ENCODE measurements at places on chromosomes 3 and 15. TPM values are rescaled to one million over a fixed set of nuclear protein-coding genes. Genes with fewer than 3 reads are reported as not detected.

- no peaks in the 10 kb centered on the region for H3K4me1 ChIP-seq
- no peaks in the 10 kb centered on the region for H3K36me3 ChIP-seq
- DNase-seq, result no peak
- no peak overlapping the region for H3K4me3 ChIP-seq
- peaks cover 41% of the 10 kb centered on the region for H3K27me3 ChIP-seq
Measured at GRCh38 chr15:68510558-68510957, 68.2 kb upstream of the CORO2B start.

DNA sequence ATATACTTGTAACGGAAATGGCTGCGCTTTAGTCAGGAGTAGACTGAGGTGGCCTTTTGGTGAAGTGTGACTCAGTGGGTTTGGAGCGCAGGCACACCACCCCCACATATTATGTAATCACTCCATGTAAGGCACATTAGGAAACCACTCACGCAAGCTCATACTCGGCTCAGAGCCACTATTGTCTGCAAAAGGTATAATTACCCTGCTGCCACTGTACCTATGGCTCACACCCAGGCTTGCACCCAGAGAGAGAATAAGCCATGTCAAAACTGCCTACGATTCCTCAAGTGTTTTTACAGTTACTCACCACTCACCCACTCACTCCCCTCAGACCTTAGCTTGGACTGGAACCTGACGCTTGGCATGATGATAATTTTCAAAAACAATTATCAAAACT is 611.9 kb upstream of the CCDC54 start:
- no peaks in the 10 kb centered on the region for H3K4me1 ChIP-seq
- H3K36me3 ChIP-seq, result no peaks in the 10 kb centered on the region
- H3K27ac ChIP-seq, result no peak overlapping the region

- 0 out of 3 replicates have a peak, but pooled peaks cover 2% of the 10 kb centered on the region for H3K27me3 ChIP-seq
- H3K4me3 ChIP-seq, result no peak overlapping the region
- no peak for DNase-seq
- H3K27ac ChIP-seq, result no peak overlapping the region
- H3K36me3 ChIP-seq, result no peaks in the 10 kb centered on the region
Measured at GRCh38 chr3:10928961-10929471, 63.5 kb upstream of the SLC6A1 start.

DNA sequence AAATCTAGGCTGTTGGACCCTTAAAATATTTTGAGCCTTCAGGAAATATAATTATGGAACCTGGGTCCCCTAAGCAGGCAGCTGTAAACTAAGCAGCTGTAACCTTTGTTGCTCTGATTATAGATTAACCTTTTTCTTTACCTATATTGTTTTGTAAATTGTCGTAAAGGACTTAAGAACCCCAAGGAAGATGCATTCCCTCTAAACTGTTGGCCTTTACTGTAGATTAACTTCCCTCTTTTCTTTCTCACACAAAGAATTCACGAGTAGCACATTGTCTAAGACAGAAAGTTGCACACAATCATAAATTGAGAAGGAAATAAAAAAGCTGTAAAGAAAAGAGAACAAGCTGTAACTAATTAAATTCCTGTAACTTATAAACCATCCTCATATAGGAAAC is 877.3 kb downstream of the ROBO2 start:
- H3K27me3 ChIP-seq, result no peaks in the 10 kb centered on the region
- no peak for DNase-seq
- no peaks in the 10 kb centered on the region for H3K36me3 ChIP-seq
- H3K4me3 ChIP-seq, result no peak overlapping the region
- H3K27ac ChIP-seq, result no peak overlapping the region

DNA sequence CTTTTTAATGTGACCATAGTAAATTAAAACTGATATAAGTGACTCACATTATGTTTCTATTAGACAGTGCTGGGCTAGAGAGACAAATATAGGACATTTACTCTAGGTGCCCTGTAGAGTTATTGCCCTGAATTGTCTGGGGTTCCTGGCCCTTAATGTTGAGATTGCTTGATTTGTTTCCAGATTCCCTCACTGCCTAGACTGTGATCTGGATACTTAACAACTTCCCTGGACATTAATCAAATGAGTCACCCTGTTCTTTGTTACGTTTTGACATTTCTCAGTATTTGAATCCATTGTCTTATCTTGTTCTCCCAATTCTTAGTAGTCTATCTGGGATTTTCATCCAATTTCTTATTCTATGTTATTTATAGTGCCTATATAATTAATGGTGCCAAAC is 65.8 kb downstream of the DTWD1 start:
- H3K36me3 ChIP-seq, result no peaks in the 10 kb centered on the region
- H3K27me3 ChIP-seq, result no peaks in the 10 kb centered on the region
- no peak overlapping the region for H3K4me3 ChIP-seq
- DNase-seq, result no peak
- H3K27ac ChIP-seq, result no peak overlapping the region

- H3K36me3 ChIP-seq, result peaks cover 55% of the 10 kb centered on the region
- H3K27ac ChIP-seq, result no peak overlapping the region
- no peak for DNase-seq
- no peak overlapping the region for H3K4me3 ChIP-seq
Measured at GRCh38 chr15:39976291-39977274, 42.7 kb downstream of the EIF2AK4 start.

DNA sequence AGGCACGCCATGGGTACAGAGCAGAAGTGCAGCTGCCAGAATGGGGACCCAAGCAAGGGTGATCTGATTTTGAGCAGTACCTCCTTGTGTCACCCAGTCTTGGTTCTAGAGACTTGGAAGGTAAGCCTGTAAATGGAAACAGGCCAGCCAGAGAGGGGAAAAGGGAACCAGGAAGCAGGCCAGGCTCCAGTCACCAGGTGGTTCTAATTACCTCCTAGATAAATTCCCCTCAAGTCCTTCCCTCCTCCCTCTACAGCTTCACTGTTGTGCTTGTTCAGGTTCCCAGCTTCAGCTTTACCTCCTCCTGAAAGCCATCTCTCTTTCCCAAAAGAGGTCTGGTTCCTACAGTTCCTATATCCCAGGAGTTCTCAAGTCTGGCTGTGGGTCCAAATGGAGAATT is 58.8 kb upstream of the SLC7A14 start:
- H3K27ac ChIP-seq, result no peak overlapping the region
- H3K4me3 ChIP-seq, result no peak overlapping the region
- no peaks in the 10 kb centered on the region for H3K27me3 ChIP-seq
- no peaks in the 10 kb centered on the region for H3K36me3 ChIP-seq
- no peak for DNase-seq

Gene SLC24A5
- total RNA-seq, result not detected

DNA sequence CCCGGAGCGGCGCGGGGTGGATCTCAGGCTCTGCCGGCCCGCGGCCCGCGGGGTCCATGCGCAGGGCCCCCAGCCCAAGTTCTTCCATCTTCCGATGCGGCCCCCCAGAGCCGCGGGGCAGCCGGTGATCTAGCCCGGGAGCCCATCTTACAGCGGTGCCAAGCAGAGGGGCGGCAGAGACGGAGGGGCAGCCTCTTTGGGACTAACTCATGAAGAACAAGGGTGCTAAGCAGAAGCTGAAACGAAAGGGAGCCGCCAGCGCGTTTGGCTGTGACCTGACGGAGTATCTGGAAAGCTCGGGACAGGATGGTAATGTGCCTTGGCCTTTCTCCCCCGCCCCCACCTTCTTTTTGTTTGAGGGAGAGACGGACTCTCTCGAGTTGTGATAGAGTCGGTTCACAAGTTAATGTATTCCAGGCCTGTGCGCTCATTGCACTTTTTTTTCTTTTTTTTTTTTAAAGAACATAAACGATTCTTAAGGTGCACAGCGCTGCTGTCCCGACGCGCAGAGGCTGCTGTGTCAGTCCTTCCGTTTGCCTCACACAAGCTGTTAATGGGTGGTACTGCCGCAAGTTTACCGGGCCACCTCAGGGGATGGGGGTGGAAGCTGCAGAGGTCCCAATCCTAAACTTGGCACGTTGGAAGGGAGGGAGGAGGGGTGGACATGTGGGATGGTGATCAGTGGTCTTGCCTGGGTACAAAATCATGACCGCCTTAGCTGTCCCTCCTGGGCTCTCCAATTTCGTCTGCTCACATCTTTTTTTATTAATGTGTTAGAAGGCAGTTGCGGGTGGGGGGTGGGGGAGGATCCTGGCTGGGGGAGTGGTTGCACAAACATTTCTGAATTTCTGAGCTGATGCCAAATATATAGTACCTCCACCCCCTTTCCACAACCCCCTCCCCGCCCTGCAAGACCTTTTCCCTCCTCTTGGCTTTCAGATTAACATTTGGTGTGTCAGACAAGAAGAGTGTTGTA is 801 bp downstream of the ARHGAP31 start:
- no peaks in the 10 kb centered on the region for H3K36me3 ChIP-seq
- no peak for DNase-seq
- no peaks in the 10 kb centered on the region for H3K4me1 ChIP-seq

DNA sequence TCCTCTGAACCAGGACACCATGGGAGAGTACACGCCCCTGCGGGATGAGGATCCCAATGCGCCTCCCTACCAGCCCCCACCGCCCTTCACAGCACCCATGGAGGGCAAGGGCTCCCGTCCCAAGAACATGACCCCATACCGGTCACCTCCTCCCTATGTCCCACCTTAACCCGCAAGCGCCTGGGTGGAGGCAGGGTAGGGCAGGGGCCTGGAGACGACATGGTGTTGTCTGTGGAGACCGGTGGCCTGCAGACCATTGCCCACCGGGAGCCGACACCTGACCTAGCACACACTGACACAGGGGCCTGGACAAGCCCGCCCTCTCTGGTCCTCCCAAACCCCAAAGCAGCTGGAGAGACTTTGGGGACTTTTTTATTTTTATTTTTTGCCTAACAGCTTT is 21.2 kb upstream of the BSN start:
- H3K27me3 ChIP-seq, result no peaks in the 10 kb centered on the region
- no peak for DNase-seq
- H3K4me3 ChIP-seq, result no peak overlapping the region
- H3K36me3 ChIP-seq, result peaks cover 37% of the 10 kb centered on the region

Gene CCDC174
- total RNA-seq, result 19.8 TPM

GRCh38 chr3:106811376-106811775 is 565.9 kb upstream of the CCDC54 start:
- no peak overlapping the region for H3K4me3 ChIP-seq
- H3K27ac ChIP-seq, result no peak overlapping the region
- no peaks in the 10 kb centered on the region for H3K36me3 ChIP-seq
- no peaks in the 10 kb centered on the region for H3K4me1 ChIP-seq
- no peak for DNase-seq

DNA sequence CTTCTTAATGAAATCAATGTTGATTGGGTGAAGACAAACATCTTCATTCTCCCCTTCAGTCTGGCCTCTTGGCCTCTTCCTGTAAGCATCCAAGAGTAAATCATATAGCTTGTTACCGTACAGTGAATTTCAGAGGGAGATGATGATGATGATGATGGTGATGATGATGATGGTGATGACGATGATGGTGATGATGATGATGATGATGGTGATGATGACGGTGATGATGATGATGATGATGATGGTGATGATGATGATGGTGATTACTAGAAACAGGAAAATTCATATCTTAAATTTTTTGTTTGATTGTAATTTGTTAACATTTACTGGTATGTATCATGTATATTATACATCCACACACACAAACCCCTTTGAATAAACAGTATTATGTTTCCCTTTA is 256.1 kb upstream of the PLSCR5 start:
- no peak for DNase-seq
- no peaks in the 10 kb centered on the region for H3K4me1 ChIP-seq
- no peak overlapping the region for H3K4me3 ChIP-seq
- no peaks in the 10 kb centered on the region for H3K27me3 ChIP-seq
- H3K36me3 ChIP-seq, result no peaks in the 10 kb centered on the region
- no peak overlapping the region for H3K27ac ChIP-seq

- H3K36me3 ChIP-seq, result no peaks in the 10 kb centered on the region
- peak overlapping the region; percentile 7 for H3K4me3 ChIP-seq
- H3K27ac ChIP-seq, result no peak overlapping the region
- no peak for DNase-seq
- H3K27me3 ChIP-seq, result peaks cover 35% of the 10 kb centered on the region
- H3K4me1 ChIP-seq, result no peaks in the 10 kb centered on the region
Measured at GRCh38 chr15:38072348-38073177, 138.1 kb downstream of the TMCO5A start.

Gene ANKRD34C
- total RNA-seq, result not detected

Data from K562 (cell line).